GM12891 (cell line): ENCODE measurements at places on chromosomes 6 and 20.

DNA sequence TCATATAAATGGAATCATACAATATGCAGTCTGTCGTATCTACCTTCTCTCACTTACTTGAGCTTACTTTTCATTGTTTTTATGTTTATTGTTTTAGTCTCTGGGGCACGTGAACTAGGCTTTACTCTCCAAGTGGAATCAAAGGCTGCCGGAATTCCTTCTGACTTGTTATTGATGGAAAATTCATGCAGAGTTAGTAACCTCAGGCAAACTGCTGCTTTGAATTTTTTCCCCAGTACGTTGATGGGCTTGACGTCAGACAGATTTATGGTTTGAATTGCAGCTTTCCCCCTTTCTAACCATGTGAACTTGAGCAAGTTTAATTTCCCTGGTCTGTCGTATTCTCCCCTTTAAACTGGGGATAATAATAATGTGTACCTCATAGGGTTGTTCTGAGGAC, 68.6 kb downstream of the ZDHHC14 start:
- no peak for DNase-seq

DNA sequence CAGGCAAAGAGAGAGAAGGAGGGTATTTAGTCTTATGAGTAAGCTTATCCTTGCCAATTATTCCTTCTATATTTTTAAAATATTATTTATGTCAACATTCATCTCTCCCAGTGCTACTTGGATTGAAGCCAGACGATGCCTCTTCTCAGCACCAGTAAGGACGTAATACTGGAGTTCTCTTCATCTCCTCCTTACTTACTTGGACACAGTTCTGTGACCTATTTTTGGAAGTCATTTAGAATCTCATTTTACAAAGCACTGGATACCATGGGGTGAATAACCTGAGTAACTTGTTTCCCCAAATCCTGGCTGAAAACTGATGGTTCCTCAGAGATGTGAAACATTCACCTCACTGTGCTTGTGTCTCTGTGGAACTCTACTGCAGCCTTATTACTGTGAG, 137.4 kb upstream of the LAMP5 start:
- DNase-seq, result no peak

- no peak for DNase-seq
These were observed 736.0 kb downstream of the CD109 start for GRCh38 chr6:74431873-74432580.

DNA sequence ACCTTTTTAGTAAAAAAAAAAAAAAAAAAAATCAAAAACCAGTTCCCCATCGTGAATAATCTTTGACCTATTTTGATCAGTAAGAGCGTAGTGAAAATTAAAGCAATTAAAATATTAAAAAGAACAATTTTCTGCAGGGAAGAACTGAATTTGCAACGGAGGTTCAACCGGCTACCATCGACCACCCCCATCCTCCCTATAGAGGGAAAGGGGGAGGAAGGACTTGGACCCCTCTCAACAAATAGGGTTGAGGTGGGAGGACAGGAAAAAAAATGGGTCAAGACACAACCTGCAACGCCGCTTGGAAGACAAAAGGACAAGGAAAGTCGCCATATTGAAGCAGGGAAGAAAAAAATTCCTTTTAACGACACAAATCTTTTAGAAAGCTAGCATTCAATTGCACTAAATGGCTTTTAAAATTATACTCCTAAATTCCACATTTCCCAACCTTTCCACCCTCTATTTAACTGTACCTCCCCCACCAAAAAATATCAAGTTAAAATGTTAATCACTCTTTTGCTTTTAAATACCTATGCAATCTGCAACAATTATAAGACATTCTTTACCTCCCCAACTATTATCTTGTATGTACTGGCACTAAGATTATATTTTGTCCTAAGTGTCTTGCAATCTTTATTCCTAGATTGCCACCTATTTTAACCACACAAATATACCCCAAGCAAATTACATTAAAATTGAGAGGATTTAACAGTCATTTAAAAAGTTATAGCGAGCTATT, 1.7 kb downstream of the PPP1R10 start:
- DNase-seq, result no peak

DNA sequence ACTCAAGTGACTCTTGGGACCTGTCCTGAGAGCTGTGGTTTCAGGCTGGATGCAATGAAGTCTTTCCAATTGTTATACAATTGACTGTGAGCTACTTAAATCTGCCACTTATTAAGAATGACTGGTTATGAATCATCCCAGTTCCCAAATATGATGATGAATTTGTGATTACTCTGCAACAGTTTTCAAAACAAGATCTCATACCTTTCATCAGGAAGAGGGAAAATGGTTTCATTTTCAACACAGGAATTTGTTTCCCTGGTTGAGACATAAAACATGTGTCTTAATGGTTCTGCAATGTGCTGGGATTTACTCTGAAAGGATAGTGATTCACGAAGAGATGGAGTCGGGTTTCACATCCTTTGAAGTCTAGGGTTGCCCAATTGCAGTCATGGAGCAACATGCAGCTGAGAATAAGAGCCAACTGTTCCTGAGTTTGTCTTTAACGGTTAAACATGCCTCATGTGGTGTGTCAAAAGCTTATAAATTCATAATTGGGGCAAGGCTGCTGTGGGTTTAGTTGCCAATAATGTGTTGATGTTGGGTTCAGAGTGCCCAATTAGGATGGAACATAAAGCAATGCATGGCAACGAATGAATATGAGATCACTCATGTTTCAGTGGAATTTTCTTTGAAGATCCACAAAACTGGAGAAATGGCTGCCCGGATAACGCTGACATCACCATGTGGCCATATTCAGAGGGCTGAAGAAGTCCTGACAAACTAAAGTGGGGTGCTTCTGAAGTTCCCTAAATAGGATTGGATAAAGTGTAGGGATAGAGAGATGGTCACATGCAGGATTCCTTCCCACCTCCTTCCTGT, 41.0 kb downstream of the CYP24A1 start:
- no peak for DNase-seq

- no peak for DNase-seq
These were observed 391.1 kb upstream of the HSF2 start for GRCh38 chr6:122008101-122008999.

DNA sequence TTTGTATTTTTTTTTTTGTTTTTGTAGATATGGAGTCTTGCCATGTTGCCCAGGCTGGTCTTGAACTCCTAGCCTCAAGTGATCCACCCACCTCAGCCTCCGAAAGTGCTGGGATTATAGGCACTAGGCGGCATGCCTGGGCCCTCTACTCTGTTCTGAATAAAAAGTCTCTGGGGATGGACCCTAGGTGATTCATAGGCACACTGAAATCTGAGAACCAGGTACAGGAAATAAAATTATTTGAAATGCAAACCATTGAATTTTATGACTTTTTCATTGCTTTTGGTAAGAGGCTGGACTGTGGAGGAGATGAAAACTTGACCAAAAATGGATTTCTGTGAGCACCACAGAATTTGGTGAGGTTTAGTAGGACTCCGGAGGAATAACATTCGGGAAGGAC, 117.5 kb downstream of the PRIM2 start:
- DNase-seq, result no peak

- DNase-seq, result no peak
These were observed 643.8 kb upstream of the AGPAT4 start for GRCh38 chr6:161917645-161918044.

- DNase-seq, result no peak
These were observed 197.3 kb downstream of the CENPW start for GRCh38 chr6:126537061-126537816.

GRCh38 chr20:4597215-4597614, 124.5 kb upstream of the PRND start:
- DNase-seq, result no peak

DNA sequence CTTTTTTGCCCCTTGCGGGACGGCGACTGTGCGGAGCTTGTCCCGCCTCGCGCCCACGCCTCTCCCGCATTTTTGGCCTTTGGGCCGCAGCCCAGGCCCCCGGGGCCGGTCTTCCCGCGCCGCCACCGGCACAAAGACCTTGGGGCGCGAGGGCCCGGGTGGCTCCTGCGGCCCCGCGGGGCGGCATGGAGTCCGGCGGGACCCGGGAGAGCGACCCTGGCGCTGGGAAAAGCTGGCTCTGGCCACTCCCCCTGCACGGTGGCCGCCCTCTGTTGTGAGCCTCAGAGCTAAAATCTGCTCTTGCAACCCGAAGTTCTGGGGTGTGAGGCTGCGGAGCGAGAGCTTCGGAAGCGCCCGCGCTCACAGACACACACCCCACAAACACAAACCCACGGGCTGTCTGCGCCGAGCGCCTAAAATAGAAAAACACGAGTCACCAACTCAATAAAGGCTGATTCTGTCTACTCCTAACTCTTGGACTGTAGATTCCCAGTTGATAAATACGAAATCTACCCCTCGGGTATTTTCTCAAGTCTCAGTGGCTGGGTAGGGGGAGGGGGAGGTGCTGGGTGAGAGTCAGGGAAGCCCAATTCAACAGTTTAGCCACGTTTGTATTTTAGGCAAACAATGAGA, 496 bp upstream of the BEND3 start:
- DNase-seq, result peak; percentile 43

DNA sequence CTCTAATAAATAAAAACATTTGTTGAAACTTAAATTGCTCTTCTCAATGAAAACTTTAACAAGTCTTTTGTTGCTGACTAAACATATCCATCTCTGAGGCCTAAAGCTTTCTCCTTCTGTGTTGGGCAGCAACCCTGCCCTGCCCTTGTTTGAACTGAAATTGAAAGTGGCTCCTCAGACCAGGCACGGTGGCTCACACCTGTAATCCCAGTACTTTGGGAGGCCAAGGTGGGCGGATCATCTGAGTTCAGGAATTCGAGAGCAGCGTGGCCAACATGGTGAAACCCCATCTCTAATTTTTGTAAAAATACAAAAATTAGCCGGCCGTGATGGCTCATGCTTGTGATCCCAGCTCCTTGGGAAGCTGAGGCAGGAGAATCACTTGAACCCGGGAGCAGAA, 29.2 kb upstream of the GNRH2 start:
- no peak for DNase-seq

GRCh38 chr20:15523400-15523799, 1049.8 kb downstream of the KIF16B start:
- no peak for DNase-seq

DNA sequence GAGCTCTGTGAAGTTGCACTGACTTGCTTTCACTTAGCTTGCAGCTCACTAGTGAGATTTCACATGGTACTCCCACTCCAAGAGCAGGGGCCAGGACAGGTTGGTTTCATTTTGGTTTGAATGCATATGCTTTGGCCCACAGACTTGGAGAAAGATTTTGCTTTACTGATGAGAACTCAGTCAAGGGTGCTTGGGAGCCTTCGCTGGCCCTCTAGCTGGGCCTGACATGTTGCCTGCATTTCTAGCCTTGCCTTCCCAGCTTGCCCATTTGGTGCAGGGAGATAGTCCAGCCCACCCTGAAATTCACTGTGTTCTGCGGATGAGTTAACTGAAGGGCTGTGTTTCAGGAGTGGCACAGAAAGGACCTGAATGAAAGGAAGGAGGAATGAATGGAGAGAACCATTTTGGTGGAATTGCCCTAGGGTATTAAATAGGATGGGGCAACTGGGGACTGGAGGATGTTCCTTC, 1.9 kb downstream of the SGK1 start:
- DNase-seq, result no peak

- no peak for DNase-seq
These were observed 628.0 kb upstream of the NRSN1 start for GRCh38 chr6:23498013-23498412.

- DNase-seq, result no peak
These were observed 4.6 kb downstream of the SYTL3 start for GRCh38 chr6:158654498-158654897.

GRCh38 chr6:147973806-147974205, 368.8 kb upstream of the SASH1 start:
- no peak for DNase-seq

DNA sequence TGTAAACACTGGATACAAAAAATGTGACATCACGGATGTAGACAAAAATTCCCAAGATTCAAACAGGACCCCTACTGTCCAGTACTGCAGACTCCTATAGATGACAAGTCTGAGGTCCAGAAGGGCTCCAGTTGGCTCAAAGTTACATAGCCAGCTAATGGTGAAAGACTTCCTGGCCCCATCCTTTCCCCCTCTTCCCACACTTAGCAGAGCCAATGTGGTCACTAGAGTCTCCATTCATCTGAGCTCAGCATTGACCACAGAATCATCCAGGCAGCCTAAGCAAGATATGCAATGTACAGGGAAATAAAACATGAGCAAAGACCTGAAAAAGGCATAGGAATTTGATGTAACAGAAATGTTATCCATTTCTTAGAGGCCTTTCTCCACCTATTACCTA, 180.5 kb downstream of the ADAT2 start:
- no peak for DNase-seq

DNA sequence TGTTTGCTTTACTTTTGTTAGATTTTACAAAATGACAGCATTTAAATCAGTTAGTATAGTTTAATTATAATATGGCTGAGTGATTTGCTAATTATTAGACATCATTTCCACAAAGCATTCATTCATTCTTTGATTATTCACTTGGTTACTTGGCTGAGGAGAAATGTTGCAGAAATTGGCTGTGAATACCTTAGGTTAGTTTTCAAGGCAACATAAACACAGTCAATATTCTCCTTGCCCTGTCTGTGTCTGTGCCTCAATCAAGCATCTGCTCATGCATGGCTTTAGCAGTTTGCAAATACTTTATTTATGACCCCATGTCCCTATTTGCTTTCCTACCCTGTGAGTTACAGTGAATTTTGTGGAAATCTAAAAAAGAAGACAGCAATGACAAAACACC, 718.3 kb downstream of the EPM2A start:
- DNase-seq, result no peak

DNA sequence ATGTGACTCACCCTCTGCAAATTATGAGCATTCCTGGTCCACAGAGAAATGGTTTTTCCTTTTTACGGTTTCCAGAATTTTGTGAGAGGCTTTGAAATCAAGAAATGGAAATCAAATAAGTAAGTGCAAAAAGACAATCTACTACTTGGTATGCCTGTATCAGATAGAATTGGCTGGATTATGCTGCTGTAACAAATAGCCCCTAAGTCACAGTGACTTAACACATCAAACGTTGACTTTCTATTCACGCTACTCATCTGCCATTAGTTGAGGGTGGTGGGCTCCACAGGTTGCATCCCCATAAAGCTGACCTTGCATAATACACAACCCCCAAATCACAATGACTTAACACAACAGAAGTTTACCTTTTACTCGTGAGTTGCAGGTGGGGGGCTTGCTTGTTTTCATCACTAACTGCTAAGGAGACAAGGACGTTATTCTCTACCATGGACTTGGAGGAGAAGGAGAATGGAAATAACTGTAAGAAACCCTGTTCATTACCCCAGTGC, 44.4 kb downstream of the TSHZ2 start:
- no peak for DNase-seq

DNA sequence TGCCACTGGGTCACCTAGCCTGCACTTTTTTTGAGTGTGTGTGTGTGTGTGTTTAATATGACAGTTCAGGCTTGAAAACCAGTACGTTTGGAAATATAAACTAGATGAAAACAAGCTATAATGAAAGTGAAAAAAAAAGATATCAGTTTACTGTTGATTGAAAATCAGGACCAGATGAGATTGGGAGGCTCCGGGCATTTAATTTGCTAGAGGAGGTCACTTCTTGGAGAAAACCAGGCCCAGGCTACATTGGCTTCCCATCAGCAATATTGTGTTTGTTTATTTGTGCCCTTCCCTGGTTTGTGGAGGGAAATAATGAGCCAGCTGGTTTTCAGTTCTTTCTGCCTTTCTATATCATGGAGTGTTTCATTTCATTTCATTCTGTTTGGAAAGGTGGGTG, 246.6 kb upstream of the JAG1 start:
- DNase-seq, result no peak
